ENCODE measurements at places on chromosomes 5 and 9. TPM values are rescaled to one million over a fixed set of nuclear protein-coding genes. Genes with fewer than 3 reads are reported as not detected.

The SPATA31A3 gene
- total RNA-seq, result not detected

The CD274 gene
- total RNA-seq, result 1.4 TPM

The FGF18 gene
- 5.3 TPM for total RNA-seq

The INSL4 gene
- not detected for total RNA-seq

The PCDHB11 gene
- 9.5 TPM for total RNA-seq

The COX7C gene
- 266 TPM for total RNA-seq

The SLC28A3 gene
- total RNA-seq, result 0.33 TPM

The CDH9 gene
- total RNA-seq, result 1.6 TPM

The TYRP1 gene
- total RNA-seq, result 326 TPM

The C9orf153 gene
- total RNA-seq, result 1.2 TPM

The PSMD5 gene
- total RNA-seq, result 36.7 TPM

The ACOT12 gene
- total RNA-seq, result not detected

The ANXA1 gene
- 153 TPM for total RNA-seq

The GALT gene
- total RNA-seq, result 60.7 TPM

The TEX10 gene
- 42.6 TPM for total RNA-seq
